ENCODE measurements at places on chromosomes 6 and 20.

DNA sequence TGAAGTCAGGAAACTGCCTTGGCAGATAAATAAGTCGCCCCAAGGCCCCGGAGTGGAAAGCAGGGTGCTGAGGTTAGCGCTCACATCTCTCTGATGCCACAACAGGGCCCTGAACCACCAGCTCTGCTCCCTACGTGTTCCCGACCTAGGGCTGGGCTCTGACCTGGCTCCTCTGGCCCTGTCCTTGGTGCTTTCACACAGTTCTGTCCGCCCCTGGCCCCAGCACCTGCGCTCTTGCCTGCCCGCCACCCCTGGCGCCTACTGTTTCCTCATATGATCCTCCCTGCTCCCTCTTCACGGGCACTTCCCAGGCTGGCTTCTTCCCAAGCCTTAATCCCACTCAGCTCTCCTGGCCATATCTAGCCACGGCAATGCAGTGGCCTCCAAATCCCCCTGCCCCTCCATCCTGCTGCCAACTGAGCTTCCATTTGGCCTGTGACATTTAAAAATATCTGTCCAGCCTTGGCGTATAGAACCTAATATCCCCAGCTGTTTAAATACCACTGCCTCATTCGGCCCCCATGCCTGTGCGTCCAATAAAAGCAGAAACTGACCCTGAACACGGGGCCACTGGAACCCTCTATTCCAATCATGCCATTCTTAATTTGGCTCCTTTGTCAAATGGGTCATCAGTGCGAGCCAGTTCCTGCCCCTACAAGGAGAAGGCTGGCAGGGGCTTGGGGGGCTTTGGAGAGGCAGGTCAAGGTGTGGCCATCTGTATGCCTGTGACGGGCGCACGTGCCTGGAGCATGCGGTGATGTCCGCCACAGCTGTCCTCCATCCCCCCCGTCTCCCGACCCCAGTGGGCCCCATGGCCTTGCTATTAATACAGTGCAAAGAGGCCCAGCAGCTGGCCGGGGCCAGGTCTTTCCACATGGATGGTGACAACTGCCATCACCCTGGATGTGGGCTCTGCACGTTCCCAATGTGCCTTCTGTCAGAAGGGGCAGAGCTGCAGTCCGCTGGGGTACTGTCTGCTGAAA is 27.7 kb downstream of the GNAS-AS1 start:
- DNase-seq = no peak

- no peak for DNase-seq
These were observed 971 bp downstream of the RBCK1 start for GRCh38 chr20:408843-409696.

GRCh38 chr6:34301408-34301807 is 52.6 kb upstream of the SMIM29 start:
- DNase-seq = no peak

GRCh38 chr6:1987640-1988039 is 257.8 kb downstream of the GMDS start:
- DNase-seq = no peak

DNA sequence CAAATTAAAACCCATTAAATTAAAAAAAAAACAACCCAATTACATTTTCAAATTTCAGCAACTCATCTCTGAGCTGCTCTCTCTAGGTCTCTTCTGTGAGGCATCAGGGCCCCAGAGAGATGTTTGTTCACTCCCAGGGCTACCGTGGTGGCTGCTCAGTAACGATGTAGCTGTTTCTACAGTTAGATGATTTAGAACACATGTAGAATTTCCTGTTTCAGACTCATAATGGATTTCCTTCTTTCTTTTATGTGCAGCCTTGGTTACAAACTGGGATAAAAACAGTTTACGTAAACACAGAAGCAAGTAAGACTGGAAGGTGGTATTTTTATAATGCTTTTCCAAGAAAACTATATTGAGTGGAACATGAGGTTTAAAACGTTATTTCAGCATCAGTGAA is 116.1 kb upstream of the CCN2 start:
- DNase-seq = no peak

- DNase-seq = no peak
These were observed 14.8 kb upstream of the POPDC3 start for GRCh38 chr6:105194591-105194990.

DNA sequence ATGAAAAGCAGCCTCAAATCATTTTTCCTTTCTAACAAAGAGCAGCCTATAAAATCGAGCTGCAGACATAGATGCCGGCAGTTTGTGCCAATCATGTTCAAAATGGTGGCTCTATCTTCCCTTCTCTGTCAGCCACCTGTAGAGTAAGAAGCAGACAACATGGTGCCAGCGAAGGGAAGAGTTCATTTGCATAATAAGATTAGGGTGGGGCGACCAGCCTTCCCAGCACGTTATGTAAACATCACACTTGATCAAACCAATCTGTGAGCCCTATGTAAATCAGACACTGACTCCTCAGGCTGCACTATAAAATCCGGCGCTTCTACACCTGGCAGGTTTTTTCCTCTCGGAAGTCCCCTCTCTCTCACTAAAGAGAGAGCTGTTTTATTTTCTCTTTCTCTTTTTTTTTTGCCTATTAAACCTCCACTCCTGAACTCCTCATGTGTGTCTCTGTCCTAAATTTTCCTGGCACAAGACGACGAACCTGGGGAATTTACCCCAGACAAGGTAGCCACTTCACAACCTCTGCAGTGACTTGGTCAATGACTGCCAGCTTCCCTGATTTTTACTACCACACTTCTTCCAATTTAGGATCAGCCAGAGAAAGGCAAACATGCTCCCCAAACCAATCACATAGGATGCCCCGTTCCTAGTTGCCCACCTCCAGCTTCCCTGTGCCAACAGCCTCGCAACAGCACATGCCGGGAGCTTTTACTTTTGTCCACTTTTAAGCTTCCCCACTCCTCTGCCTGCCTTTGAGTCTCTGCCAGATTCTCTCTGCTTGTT is 12.9 kb downstream of the TPMT start:
- DNase-seq = no peak

DNA sequence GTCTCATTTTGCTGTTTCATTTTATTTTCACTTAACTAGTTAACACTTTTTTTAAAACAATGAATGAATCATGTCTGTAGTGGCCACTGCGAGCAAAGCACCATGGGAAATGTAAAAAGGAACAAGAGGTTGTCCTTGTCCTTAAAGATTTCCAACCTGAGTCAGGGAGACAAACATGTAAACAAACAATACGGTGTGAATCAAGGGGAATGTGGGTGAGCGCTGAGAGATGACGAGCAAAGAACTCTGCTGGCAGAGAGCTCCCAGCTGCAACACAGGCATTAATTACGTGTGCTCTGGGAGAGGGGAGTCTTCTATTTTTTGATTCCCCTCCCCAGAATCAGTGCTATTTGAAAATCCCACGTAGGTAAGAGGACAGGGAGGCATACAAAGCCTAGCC is 84.3 kb downstream of the ATXN1 start:
- DNase-seq = peak; percentile 14

DNA sequence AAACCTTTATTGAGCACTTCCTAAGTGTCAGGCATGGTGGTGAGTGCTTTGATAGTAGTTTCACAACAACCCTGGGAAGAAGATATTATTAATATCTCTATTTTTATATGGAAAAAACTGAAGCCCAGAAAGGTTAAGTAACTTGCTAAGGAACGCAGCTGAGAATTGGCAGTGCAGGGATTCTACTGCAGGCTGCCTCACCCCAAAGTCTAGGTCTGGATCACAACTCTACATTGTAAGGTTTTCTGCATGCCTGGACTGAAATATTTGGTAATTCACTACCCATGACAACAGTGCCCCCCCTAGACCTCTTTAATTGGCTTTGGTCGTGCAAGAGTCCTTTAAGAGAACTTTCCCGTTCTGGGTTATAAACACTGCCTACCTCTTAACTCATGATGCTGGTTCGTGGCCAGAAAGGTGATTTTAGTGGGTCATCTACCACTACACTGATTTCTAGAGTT is 67.1 kb upstream of the KCNQ5 start:
- no peak for DNase-seq

DNA sequence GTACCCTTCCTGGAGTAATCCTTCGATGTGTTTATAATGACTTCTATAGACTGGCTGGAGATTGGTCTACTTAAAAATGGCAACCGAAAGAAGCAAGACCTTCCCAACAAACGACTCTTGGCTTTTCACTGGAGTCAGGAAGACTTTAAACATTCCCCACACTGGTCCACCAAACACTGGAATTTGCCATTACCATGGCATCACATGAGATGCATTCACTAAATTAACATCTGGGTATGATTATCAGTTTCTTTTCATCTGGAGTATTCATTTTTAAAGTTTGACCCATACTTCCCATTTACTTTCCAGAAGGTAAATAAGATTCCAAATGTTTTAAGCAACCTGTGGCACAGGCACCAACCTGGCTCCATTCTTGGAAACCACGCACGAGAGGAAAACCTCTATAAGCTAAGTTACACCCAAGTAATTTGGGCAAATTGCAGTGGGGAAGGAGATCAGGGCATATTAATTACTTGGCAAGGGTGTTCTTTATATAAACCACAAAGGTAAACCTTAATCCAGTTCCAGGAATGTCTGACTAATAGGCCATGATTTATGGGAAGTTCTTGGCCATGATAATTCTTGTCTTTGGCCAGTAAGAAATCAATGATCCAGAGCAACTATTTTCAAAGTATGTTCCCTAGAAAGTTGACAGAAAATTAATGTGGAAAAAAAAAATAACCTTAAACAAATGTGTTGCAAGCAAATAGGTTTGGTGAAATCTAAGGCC is 190.0 kb upstream of the COL21A1 start:
- DNase-seq = no peak

DNA sequence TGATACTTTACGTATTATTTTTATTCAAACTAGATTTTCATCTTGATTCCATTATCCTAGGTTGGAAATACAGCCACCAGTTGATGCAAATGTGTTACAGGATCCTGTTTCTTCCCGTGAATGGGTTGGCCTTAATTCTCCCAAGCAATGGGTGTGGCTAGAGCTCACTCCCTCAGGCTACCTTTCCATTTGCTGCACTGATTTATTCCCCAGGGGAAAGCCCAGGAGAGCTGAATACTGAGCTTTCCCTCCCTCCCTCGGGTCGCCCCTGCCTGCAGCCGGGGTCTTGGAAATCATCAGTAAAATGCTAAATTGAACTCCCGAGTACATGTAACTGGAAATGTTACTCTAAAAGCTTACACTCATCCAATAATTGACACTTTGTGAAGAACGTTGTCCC is 9.9 kb downstream of the SMOC2 start:
- peak; percentile 61 for DNase-seq

DNA sequence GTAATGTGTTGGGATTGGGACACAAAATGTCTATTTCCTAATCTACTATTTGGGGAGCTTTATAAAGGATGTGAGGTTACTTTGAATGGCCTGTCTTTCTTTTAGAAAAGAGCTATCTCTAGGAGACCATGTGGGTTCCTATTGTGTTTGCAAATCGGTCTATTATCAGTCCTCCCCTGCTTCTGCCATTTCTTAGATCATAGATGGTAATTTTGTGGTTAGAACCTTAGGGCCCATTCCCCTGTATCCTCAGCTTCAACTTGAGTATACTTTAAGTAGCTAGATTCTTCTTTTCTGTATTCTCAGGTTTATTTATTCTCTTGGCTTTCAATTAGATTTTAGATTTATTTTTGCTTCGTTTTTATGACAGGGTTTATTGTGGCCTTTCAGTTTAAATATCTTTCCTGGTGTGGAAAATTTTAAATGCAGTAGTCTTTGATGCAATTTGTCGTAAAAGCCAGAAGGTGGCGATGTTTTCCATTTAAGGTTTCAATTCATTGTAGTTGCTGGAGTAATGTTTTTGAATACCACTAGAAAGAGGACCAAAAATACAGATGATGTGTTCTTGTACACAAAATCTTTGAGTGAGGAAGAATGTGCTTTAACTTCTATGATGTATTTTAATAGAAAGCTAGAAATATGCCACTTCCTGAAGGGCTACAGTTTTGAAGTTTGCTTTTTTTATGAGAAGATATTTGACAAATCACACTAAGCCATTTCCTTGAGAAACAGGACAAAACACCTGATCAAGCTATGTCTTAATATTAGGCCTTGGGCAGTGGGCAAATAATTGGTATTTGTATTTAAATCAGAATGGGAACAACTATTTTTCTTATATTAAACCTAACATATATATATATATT is 20.3 kb downstream of the TBPL1 start:
- DNase-seq = peak; percentile 72

DNA sequence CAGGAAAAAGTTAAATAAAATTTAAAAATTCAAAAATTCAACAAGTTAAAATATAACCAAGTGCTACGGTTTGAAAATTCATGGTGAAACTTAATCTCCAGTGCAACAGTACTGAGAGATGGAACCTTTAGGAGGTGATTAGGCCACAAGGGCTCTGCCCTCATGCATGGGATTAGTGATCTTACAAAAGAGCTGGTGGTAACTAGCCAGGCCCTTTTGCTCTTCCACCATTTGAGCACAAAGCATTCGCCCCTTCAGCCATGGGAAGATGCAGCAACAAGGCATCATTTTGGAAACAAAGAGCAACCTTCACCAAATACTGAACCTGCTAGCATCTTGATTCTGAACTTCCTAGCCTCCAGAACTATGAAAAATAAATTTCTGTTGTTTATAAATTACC is 80.9 kb downstream of the RNGTT start:
- DNase-seq = peak; percentile 3

- DNase-seq = no peak
These were observed 53.7 kb downstream of the WDR27 start for GRCh38 chr6:169648092-169648491.

DNA sequence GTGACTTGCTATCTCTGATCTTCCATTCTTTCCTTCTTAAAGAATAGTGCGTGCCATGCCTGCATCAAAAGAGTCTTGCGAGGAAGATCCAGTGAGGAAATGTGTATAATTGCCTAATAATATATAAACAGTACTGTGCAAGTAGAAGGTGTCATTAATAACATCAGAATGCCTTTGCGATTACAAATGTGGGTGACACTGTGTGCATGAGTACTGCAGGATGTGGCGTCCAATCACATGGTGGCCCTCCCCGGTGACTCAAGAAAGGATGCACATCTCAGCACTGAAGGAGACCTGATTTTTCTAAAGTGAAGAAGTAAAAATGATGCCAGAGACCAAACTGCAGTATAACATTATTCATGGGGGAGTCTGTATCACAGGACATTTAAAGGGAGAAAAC is 107.5 kb upstream of the EDN1 start:
- no peak for DNase-seq

DNA sequence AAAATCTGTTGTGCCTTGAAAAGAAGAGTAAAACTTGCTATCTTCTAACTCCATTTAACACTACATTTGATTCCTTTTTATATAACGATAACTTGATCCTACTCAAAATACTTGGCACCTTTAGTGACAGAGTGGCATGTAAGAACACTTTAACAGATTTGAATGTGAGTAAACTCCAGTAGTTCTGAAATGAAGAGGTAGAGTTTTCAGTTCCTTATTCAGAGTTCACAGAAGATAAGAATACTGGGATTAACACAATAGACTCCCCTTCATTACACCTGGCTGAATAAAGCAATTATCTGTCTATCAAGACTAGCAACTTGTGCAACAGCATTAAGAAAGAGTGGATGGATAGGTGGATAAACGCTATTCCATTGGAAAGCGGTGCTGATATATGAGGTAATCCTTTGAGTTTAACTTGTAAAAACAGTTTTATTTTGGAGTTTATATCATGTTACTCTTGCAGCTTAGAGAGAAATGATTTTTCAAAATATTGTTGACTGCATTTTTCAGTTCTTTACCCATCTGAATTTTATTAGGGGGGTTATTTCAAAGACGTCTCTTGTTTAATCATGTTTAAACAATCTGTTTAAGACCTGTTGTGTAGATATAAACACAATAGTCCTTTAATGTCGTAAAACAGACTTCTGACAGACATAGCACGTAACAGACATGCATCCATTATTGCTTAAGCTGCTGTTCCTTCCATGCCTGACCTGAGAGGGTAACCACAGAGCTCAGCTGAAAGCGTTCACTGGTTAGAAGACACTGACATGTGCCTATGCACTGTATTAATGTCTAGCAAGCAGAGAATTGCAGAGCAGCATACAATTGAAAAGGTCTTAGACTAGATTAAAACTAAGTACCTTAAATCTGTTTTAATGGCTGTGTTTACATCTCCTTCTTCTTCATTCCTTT is 102.4 kb upstream of the SUPT3H start:
- no peak for DNase-seq
